ENCODE measurements at places on chromosomes 7 and 10. TPM values are rescaled to one million over a fixed set of nuclear protein-coding genes. Genes with fewer than 3 reads are reported as not detected.

Gene AKR1C2
- 8.6 TPM for total RNA-seq

Gene ZNF722
- not detected for total RNA-seq

Gene ZNF727
- total RNA-seq = not detected

- DNase-seq = no peak
Observed at GRCh38 chr10:3784510-3785250, at the start of gene KLF6. Gene KLF6, minus strand, starts transcription at chr10:3785209. Its CDS starts 195 bp downstream, at chr10:3785014.

GRCh38 chr7:9201928-9202327 is 768.5 kb downstream of the NXPH1 start:
- DNase-seq = no peak

DNA sequence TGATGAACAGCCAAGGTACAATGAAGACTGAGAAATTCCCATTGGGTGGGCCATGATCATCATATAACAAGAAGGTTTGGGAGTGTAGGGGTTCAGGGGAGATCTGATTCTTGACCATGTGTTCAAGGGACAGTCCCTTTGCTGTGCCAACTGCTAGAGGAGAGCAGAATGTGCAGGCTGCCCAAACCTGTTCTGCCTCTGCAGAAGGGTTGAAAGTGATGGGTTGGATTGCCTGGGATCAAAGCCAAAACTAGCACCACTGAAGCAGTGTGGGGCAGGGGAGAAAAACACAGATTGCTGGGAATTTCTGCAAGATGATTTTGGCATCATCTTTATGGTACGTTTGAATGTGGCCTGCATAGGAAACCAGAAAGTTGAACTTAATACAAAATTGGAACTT is 303.9 kb downstream of the OTUD1 start:
- DNase-seq = no peak
